Activated CD8-positive, alpha-beta memory T cell treated with anti-CD3 and anti-CD28 coated beads, Interleukin-2, amount 50 U/mL, for 48 hours (primary cell): ENCODE measurements at places on chromosomes 7 and 10.
A peak's percentile ranks its signal among the peaks of the same experiment; 100 is the strongest.

DNA sequence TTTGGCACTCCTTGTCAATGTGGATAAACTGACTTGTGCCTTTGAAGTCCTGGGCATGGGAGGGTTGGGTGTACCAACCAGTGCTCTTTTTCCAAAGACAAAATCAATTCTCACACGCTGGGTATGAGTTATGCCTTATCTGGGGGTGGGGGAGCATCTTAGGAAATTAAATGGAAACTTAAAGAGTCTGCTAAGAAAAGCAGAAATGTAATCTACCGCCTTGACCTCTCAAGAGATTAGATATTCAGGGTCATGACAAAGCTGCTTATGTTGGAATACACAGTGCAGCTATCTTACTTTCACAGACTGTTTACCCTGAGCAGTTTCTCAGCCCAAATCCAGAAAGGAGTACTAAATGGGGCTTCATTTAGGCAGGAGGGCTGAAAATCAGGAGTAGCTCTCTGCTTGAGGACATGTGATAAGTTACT lies 2.6 kb downstream of the MEST start:
- DNase-seq = no peak

DNA sequence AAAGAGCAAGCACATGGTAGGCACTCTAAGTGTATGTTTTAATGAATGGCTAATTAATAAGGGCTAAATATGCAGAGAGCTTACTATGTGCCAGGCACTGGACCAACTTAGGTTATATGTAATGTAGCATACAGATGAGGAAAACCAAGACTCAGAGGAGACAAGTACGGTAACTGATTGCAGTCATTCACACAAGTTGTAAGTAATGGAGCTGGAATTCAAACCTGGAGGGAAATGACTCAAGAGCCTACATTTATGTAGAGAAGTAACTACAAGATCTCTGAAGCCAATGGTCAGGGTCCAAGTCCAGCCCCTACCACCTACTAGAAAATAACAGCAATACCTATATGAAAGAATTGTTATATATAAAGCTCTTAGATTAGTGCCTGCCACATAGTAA lies 97.3 kb upstream of the KCNIP2 start:
- no peak for DNase-seq

GRCh38 chr7:26735976-26736600 lies 128.3 kb downstream of the SKAP2 start:
- DNase-seq = no peak

GRCh38 chr10:124095096-124095495 lies 1.7 kb upstream of the CHST15 start:
- DNase-seq = no peak

GRCh38 chr10:101000915-101001658 lies 1.5 kb downstream of the LZTS2 start:
- no peak for DNase-seq

DNA sequence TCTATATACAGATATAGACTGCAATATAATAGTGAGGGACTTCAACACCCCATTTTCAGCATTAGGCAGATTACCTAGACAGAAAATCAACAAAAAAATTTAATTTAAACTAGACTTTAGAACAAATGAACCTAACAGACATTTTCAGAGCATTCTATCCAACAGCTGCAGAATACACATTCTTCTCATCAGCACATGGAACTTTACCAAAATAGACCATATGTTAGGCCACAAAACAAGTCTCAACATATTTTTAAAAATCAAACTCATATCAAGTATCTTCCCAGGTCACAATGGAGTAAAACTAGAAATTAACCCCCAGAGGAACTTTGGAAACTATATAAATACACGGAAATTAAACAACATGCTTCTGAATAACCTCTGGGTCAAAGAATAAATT lies 169.6 kb downstream of the MTERF1 start:
- DNase-seq = no peak

DNA sequence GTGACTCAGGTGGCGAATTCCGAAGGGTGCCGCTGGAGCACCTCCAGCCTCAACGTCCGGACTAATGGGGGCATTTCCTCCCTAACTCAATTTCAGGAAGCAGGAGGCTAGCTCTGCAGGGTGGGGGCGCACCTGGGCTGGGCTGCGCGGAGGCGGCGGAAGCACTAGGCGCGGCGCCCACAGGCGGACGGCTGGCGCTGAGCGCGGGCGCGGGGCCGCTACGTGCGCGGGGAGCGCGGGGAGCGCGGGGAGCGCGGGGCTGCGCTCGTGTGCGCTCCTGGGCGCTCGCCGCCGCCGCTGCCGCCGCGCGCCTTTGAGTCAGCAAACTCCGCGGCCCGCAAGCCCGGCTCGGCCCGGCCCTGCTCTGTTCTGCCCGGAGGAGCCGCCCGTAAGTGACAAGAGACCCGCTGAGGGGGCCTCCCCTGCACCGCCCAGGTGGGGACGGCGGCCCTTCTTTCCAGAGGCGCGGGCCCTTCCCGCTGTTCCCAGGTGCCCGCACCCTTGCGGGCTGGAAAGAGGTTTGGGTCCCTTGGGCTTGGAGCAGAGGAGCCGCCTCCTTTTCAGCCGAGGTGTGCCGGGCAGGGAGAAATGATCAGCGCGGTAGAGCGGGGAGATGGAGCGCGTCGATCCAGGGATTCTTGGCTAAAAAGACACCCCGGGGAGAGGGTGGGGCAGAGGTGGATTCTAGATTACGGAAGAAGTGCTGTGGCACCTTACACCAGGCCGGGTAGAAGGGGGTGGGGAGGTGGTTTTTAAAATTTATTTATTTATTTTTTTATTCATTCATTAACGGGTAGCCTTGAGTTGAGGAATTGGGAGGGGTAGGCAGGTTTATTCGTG lies at the start of gene SNX10:
SNX10 (plus strand) TSS at position 164 of the 840 bp plus-strand sequence. CDS start 54,581 bp downstream, outside the sequence.
- DNase-seq = peak; percentile 83

- DNase-seq = no peak
Observed at GRCh38 chr7:150992833-150993302, 2.1 kb downstream of the NOS3 start.

- DNase-seq = no peak
Observed at GRCh38 chr7:70944516-70944915, 187.4 kb upstream of the GALNT17 start.
